ENCODE measurements at places on chromosomes 4 and X.

DNA sequence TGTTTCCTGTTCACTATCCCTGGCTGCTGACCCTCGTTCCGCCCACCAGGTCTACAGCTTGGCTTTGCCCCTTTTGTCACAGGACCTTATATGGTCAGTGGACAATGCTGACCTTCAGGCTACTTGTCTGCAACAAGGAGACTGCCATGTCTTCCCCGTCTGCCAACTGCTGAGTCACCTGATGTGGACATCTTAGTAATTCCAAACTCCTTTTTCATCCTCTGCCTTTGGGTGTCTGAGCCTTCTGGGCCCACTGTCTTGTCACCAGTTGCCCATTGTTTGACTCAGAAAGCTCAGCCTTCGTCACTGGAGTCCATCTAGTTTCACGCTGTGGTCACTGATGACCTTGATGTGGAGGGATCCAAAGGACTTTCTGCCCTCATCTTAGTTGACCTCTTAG, 30.2 kb downstream of the GPRIN3 start:
- no peak for DNase-seq

- no peak for DNase-seq
Measured at GRCh38 chr4:16055471-16055870, 28.4 kb downstream of the PROM1 start.

- DNase-seq: no peak
Measured at GRCh38 chr4:10808591-10808990, 124.0 kb upstream of the CLNK start.

DNA sequence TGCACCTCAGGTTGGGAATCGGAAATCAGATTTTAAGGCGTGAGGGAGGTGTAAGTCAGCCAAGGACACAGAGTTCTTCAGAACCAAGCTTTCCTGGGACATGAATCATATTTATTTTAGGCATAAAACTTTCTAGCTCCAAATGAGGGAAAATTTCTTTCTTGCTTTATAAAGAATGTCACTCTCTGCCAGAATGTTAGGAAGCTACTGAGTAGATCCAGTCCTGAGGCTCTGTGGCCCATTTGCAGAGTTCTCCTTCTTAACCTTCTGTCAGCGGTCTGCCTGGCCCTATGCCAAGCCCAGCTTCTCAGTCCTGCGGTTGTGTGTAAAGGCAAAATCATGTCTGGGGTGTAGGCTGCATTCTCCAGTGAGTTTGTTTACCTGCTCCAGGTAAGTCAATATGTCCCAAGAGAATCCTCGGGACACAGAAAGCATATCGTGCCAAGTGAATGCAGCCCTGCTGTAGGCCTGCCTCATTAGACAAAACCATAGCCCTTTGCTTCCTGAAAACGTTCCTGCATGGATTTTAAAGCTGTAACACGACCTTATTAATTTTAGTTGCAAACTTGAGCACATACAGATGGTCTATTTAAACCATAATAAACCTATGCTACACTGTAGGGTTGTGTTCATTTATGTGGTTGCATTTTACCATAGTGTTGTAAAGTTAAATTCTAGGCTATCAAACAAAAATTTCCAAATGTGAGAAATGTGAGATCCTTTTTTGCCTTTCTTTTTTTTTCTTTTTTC, 29.2 kb upstream of the CCNI start:
- no peak for DNase-seq

GRCh38 chr4:55546756-55547465, at the start of gene CLOCK:
TSS of gene CLOCK (minus strand) at chr4:55546909. CDS start at chr4:55482785, 64,124 bp downstream.
- peak; percentile 87 for DNase-seq

DNA sequence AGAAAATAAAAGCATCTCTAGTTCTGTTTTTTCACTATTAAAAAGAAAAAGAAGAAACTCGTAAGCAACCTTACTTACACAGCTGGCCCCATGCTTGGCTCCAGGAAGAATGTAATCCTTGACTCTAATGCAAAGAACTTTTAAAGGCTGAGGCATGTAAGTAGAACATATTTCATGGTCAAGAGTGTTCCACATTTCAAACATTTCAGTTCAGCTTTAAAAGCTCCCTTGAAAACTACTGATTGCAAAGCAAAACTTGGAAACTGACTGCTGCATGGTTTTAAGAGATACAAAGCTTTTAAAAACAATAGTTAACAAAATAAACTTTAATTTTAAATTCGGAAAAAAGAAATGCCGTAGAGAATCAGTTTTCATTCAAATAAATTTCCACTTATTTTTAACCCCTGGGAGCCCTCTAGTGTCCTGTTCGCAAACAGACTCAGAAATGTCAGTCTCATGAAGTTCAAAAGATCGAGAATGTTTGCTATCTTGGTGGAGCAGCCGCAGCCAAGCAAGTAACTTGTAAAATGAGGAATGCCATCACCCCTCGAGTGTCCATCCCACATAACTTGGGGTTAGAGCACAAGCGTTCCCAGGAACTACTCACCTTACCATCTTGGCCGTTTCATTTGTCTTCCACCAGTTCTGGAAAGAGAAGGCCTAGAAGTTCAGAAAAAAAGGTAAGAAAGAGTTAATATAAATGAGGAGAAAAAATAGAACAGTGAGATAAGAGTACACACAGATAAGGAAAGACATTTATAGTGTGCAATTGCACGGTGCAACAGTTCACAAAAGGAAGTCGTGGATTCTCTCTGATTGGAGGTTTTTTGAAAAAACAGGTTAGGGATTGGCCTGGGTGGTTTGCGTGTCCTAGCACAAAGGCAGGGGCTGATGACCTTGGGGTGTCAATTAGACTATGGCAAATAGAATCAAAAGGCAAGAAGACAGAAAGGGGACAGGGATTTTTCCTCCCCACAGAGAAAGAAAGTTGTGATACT, at the start of gene GASK1B:
GASK1B (minus strand) TSS at position 765 of the 998 bp plus-strand sequence. CDS start 1,650 bp downstream, outside the sequence.
- DNase-seq: no peak

GRCh38 chr4:156949373-156949814, 22.2 kb downstream of the PDGFC start:
- DNase-seq: no peak

DNA sequence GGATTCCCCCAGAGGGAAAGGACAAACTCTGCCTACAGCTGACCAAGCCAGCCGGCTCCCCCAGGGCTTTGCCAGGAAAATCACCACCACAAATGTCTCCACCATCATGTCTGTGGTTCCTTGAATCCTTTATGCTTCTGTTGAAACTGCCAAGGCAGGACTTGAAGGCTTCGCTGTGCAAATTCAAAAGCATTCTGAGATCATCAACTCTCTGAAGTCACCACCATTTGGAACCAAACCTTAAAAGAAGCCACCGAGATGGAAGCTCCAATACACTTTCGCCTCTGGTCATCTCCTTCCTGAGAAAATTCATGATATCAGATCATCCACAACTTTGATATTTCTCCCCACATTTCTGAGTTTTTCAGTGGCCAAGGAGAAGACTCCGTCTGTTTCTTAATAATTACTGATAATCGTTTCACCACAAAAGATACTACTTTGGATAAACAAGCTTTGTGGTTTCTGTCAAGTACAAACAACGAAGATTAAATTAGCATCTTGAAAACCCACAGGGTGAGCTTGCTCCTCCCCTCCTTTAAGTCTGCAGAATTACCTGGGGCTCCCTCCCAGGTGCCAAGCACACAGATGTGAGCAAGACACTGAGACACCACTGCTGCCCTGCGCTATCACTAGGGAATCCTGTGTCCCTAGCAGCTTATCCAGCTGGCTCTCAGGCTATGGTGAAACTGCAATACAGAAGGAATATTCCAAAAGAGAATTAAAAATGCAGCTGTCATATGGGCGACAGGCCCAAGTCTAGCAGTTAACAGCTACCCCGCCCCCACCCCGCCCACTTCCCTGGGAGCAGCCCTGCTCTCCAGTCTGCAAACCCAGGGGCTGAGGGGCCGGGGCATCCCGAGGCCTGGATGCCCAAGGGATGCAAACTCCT, 125.0 kb upstream of the TBL1X start:
- no peak for DNase-seq

GRCh38 chr4:118968005-118968404, 79.4 kb downstream of the SYNPO2 start:
- no peak for DNase-seq

DNA sequence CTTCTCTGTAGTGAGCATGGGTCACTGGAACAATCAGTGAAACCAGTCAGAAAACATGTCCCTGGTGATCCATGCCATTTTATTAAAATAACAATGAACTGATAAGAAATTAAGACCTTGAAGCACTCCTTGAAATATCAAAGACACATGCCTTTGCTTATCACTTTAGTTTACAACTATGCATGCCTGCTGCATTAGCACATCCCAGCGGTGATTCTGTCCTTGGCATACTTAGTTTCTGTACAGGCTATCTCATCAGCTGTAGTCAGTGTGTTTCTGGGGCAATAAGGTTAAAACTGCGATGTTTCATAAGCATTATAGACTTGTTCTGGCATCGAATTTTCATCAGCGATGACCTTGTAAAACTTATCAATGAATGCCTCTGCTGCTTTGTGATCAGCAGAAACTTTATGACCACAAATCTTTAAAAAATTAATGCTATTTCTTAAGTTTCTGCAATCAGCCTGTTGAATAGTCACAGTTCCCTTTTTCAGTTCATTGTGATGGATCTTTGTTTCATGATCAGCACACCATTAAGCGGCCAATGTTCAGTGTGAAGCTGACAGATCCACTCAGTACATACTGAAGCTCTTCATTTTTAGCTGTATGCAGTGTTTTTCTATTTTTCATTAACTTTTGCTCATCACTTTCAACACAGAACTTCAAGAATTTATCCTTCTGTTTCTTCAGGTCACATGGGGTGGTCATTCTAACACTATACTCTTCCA, 150.5 kb downstream of the RNF150 start:
- no peak for DNase-seq

DNA sequence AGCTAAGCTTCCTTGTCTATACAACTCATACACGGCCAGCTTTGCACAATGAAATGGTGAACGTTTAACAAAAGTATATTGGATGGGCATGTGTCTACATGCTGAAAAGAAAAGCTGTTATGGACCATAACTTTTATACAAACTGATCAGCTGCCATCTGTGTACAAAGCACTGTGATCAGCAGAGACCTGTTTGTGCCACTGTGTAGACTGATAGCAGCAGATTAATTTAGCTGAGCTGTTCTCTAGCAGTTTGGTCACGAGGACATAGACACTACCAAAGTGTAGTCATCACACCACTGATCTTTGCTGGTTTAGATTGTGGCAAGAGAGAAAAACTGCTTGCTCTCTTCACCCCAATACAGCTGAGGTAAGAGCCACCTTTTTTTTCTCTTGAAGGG, 124.5 kb downstream of the RAPGEF2 start:
- DNase-seq: no peak
